ENCODE measurements at places on chromosomes 4 and X.

- no peak for DNase-seq
Measured at GRCh38 chr4:4289055-4289454, 899 bp downstream of the LYAR start.

- no peak for DNase-seq
Measured at GRCh38 chr4:185995665-185996064, 73.3 kb upstream of the TLR3 start.

DNA sequence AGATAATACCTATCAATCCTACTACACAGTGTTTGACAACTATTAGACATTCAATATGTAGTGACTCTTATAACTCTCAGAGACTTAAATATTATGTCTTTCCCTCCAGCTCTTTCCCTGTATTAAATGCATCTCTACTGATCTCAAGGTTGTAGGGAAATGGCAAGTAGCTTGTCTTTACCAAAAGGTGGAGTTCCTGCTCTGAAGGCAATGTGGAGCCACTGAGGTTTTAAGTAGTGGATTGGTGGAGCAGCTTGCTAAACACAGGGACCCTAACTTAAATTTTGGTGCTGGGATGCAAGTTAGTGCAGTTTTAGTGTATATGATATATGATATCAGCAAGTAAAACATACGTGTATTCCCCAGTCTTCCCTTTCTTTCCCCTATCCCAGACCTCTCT is 13.1 kb downstream of the FNIP2 start:
- no peak for DNase-seq

GRCh38 chr4:153488006-153488891 is 22.1 kb downstream of the TMEM131L start:
- no peak for DNase-seq

DNA sequence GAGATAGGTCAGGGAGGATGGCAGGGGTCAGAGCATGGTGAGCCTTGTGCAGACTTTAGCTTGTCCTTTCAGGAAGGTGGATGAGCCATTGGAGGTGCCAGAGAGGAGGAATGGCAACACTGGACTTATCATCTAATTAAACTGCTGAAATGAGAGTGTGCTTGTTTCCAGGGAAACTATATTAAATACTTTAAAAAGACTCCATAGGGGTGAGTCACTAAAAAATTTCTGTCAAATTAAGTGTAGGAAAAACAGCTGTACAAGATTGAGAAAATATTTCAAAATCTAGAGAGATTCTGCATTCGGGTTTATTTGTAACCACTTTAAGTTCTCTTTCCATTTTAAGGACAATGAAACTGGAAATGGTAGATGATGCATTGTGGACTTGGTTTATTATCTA is 11.4 kb downstream of the FRAS1 start:
- no peak for DNase-seq

- DNase-seq, result no peak
Measured at GRCh38 chrX:114508756-114509155, 75.1 kb upstream of the HTR2C start.

DNA sequence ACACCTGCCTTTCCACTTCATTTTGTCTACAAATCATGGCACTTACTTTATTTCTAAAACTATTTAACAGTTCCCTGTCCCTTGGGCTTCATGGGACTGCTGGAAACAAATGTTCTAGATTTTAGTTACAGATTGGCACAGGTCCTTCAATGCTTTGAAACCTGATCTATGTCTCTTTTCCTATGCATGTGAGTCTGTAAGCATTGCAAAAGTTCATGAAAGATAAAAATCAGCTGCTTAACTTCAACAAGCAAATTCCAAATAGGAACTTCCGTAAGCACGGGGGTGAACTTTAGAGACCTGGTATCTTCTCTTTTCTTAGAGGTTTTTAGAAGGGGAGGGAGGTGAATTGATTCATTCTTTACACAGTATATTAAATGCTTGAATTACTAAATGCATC is 9.5 kb downstream of the LGI2 start:
- DNase-seq, result no peak

DNA sequence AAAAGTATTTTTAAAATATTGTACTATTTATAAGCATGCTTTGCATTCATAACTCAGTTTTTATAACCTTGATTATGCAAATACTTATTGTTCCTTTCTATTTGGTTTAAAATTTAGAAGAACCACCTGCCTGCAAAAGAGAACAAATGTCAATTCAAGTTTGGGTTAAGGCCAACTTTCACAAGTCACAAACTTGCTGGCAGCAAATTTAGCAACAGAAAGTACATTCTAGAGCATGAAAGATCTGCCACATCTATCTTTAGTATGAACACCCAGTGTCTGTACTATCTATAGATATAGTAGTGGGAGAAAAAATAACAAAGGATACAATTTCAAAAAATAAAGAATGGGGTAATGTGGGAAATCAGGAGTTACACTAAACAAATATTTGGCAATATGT is 1014.2 kb downstream of the C4orf33 start:
- no peak for DNase-seq

DNA sequence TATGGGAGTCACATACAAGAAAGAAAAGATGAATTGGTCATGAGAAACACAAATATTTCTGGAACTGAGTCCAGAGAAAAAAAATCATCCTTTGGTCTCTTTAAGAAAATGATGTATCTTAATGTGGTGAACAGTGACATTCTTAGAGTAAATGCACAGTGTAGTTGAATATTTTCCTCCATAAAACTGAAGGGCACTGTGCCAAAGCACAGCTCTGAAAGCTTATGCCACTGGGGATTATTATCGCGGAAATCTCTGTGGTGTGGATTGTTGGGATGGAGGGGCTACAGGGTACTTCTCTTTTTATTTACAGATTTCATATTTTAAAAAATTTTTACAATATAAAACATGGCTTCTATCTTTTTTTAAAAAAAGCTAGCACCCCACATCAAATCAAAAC is 908.1 kb downstream of the CCSER1 start:
- DNase-seq, result no peak

DNA sequence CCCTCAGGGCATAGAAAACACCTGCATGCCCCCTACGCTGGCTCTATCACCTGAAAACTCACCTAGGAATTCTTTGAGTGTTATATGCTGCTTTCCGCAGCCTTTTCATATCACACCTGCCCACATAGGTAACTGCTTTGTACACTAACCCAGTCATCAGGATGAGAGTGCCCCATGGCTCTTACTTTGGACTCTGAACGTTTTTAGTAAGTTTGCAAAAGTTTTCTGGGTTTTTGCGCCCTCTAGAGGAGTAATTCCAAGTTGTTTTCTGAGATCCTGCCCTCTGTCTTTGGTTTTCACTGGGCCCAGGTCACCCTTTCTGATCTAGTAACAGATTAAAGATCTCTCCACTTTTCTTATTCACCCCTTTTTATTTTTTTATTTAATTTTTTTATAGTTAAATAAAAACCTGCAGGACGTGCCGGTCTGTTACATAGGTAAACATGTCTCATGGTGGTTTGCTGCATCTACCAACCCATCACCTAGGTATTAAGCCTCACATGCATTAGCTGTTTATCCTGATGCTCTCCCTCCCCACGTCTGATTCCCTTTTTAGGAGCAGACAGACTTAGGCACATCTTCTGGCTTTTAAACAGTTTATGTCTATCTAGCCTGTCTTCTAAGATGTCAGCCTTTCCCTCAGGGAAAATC is 139.2 kb downstream of the NWD2 start:
- peak; percentile 52 for DNase-seq
